PC-9 (cell line): ENCODE measurements at places on chromosomes 3 and 15. TPM values are rescaled to one million over a fixed set of nuclear protein-coding genes. Genes with fewer than 3 reads are reported as not detected.

Gene PLSCR5
- not detected in 2 replicates for total RNA-seq

Gene TNFSF10
- total RNA-seq = 18.3 and 21.4 TPM in 2 replicates

Gene HMCES
- 60.9 and 62.7 TPM in 2 replicates for total RNA-seq

Gene DUOXA2
- not detected in 2 replicates for total RNA-seq

Gene SLC12A1
- total RNA-seq = not detected in 2 replicates

Gene CFAP92
- total RNA-seq = 4.3 and 4.8 TPM in 2 replicates

DNA sequence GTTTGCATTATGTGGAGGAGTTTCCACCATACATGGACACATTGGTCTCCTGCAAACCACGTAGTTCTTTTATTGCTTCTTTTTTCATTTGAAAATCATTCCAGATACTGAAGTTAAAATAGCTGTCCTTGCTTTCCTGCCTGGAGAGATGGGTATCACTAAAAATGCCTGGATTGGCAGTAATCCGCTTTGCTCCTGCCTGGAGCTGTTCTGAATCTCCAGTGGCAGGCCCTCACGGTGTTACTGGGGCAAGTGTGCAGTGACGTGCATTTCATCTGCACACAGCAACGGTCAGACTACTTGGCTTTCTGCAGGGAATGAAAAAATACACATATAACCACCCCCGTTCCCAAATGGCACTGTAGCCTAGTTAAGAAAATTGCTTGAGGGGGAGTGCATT, 272.9 kb downstream of the IL5RA start:
- no peaks in the 10 kb centered on the region for H3K36me3 ChIP-seq
- DNase-seq = no peak
- no peak overlapping the region for H3K4me3 ChIP-seq
- no peaks in the 10 kb centered on the region for H3K4me1 ChIP-seq

DNA sequence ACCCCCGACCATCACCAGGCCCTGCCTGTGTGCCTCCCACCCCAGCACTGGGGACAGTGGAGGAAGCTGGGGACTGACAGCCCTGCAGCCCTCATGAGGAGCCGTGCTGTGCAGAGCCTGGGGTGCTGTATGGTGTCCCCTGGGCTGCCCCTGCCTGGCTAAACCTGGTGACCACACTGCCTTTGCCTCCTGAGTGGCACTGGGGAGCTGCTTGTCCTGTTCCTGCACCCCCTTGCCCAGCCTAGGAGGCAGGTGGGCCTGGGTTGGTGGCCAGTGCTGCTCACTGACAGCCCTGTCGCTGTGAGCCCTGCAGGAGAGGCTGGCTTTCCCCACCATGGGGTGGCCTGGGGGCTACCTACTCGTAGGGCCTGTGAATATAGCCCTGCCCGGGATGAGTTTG, 159.4 kb downstream of the NSMCE3 start:
- peaks cover 37% of the 10 kb centered on the region; the same call in 1 of the 2 replicates for H3K27me3 ChIP-seq
- H3K4me3 ChIP-seq = no peak overlapping the region
- DNase-seq = no peak
- H3K36me3 ChIP-seq = no peaks in the 10 kb centered on the region

DNA sequence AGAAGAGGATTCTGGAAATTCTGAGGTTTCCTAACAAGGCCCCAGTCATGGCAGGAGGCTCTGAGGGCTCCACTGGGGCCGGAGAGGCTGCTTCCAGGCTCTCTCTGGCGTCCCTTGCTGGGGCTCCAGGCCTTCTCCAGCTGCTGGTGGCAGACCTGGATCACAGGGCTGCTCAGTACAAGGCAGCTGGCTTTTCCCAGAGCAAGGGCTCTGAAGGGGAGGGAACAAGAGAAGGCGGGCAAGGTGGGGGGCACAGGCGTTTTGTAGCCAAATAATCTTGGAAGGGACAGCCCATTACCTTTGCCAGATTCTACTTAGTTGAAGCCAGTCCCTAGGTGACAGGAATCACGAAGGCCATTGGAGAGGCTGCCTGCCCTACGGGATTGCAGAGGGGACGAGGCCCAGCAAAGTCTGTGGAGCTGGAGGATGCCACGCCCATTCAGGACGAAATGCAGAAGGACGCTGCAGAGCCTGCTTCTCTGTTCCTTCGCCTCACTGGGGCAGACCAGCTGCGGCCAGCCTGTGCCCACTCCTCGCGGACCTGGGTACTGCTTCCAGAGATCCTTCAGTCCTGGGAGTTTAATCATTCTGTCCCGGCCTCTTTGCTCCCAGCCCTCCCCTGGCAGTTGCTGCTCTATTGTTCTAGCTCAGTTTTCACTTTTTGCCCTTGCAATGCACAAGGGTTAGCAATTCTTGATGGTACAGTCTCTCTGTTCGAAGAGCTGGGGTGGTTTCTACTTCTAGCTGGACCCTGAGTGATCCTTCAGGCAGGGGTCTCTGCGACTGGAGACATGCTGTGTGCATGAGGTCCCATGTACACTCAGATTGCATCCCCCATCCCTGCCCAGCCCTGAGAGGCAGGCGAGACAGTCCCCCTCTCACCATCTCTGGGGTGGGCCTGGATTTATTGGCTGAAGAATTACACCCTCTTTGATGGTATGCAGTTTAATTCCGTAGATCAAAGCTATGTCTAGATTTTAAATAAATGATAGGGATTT, 149.3 kb upstream of the MEF2A start:
- H3K4me3 ChIP-seq = no peak overlapping the region
- H3K36me3 ChIP-seq = no peaks in the 10 kb centered on the region
- no peaks in the 10 kb centered on the region for H3K4me1 ChIP-seq
- no peak overlapping the region for H3K27ac ChIP-seq
- DNase-seq = no peak

DNA sequence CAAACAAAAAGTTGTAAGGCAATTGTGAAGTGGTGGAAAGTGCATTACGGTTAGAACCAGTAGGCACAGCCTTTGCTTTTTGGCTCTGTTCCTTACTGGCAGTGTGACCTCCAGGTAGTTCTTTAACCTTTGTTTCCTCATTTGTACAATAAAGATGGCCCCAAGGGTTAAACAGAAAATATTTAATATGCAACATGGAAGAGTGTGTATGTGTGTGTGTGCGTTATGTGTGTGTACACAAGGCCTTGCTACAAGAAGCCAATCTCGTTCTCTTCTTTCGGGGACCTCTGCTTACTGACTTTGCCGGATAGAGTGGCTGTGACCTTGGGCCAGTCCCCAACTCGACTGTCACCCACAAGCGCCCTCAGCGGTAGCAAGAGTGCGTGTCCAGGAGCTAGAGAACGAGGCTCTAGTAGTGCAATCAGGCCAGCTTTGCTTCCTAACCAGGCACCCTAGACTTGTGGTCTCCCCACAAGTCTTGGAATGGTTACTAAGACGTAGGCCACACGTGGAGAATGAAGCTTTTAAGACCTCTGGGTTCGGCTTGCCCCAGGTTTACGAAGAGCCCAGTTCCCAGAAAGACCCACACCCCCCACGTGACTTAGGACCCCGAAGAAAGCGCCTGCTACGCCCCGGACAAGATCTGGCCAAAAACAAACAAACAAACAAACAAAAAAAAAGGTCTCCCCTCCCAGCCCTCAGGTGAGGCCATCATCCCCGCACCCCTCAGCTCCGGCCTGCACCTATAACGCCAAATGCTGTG, 593 bp downstream of the CIAO2A start:
- peak overlapping the region; percentile 67 for H3K4me3 ChIP-seq
- no peak overlapping the region for H3K27ac ChIP-seq
- peak; percentile 30 for DNase-seq

DNA sequence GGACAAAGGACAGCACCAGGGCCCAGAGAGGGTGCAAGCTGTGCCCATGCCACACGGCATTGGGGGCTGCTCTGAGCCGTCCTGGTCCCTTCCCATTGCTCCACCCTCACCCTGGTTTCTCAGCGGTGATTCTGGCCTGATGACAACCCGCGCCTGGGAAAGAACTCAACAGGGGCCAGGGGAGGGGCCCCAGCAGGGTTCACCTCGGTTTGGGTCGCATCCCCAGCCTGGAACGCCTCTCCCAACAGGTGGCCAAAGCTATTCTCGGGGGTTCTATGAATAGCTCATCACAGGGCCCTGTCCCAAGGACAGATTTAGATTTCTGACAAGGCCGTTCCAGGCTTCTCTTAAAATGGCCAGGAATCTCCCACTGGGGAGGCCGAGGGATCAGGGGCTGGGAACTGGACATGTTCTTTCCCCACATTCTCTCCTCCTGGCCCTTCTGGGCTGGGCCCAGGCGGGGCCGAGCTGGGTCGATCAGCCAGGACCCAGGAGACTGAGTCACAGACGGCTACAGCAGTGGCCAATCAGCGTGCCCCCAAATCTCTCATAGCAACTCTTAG, 17.9 kb downstream of the GRIP2 start:
- H3K27ac ChIP-seq = no peak overlapping the region
- H3K36me3 ChIP-seq = no peaks in the 10 kb centered on the region
- no peaks in the 10 kb centered on the region for H3K4me1 ChIP-seq
- DNase-seq = no peak
- no peak overlapping the region for H3K4me3 ChIP-seq

- DNase-seq = peak; percentile 52
- H3K4me3 ChIP-seq = peak overlapping the region; percentile 74
- no peak overlapping the region for H3K27ac ChIP-seq
- H3K36me3 ChIP-seq = no peaks in the 10 kb centered on the region
- H3K4me1 ChIP-seq = peaks cover 17% of the 10 kb centered on the region
Observed at GRCh38 chr3:182682263-182683241, 110.8 kb upstream of the ATP11B start.

GRCh38 chr3:158572766-158573060, 1.7 kb downstream of the MLF1 start:
- H3K4me1 ChIP-seq = peaks cover 5% of the 10 kb centered on the region; the same call in 1 of the 2 replicates
- DNase-seq = no peak
- H3K36me3 ChIP-seq = no peaks in the 10 kb centered on the region
- H3K27me3 ChIP-seq = no peaks in the 10 kb centered on the region
- H3K4me3 ChIP-seq = no peak overlapping the region

- no peak overlapping the region for H3K4me3 ChIP-seq
- H3K36me3 ChIP-seq = no peaks in the 10 kb centered on the region
- peaks cover 11% of the 10 kb centered on the region for H3K4me1 ChIP-seq
- H3K27ac ChIP-seq = no peak overlapping the region
- no peaks in the 10 kb centered on the region for H3K27me3 ChIP-seq
Observed at GRCh38 chr15:49865925-49866757, 245.3 kb downstream of the DTWD1 start.

DNA sequence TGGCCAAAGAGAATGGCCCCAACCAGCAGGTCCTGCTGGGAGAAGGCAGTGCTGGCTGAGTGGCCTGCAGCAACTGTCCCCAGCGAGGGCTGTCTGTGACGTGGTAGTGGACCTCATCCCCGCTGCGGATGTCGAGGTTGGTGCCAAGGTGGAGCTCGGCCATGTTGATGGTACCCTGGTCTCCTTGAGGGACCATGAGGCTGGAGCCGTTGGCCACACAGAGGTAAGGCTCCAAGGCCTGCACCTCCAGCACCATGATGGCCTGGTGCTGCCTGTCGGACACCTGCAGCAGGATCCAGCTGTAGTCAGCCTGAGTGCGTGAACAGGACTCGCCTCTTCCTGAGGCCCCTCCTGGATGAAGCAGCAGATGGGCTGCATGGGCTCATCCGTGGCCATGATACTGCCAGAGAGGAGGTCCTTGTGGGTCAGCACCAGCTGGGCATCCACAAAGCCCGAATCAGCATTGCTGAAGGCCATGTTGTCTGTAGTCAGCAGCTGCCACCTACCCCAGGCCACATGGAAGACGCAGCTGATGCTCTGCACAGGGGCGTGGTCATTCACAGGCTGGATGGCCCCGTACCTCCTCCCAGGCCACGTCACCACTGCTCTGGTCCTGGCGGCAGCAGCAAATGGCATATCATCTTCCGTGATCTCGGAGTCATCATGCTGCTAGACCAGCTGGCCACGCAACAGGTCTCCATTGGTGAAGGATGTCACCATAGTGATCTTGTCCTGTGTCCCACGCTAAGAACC, 167.5 kb downstream of the GOLGA6L4 start:
- no peaks in the 10 kb centered on the region for H3K36me3 ChIP-seq
- no peaks in the 10 kb centered on the region for H3K4me1 ChIP-seq
- H3K27ac ChIP-seq = no peak overlapping the region
- no peak for DNase-seq
